Suprapubic skin (tissue), 4 donors: ENCODE measurements at places on chromosomes 11 and 22. TPM values are rescaled to one million over a fixed set of nuclear protein-coding genes. Genes with fewer than 3 reads are reported as not detected.

ZC3H12C gene
- 22.7 TPM for total RNA-seq

OR6A2 gene
- not detected for total RNA-seq

MAJIN gene
- total RNA-seq, result not detected

SAA2 gene
- total RNA-seq, result 16.2 TPM

SIAE gene
- total RNA-seq, result 8.9 TPM

OR8D4 gene
- not detected for total RNA-seq

FAT3 gene
- 0.48 TPM for total RNA-seq

RASL10A gene
- total RNA-seq, result 0.34 TPM

CDC42EP1 gene
- 80.9 TPM for total RNA-seq

PAFAH1B2 gene
- total RNA-seq, result 67.5 TPM

DGCR8 gene
- 22.4 TPM for total RNA-seq

GGTLC2 gene
- not detected for total RNA-seq

FLRT1 gene
- not detected for total RNA-seq

FAM111B gene
- 1.7 TPM for total RNA-seq

OR52E8 gene
- total RNA-seq, result not detected

TRIM3 gene
- total RNA-seq, result 29.3 TPM

SGSM1 gene
- 5.2 TPM for total RNA-seq

HPX gene
- 0.47 TPM for total RNA-seq

USH1C gene
- total RNA-seq, result not detected

SLC6A5 gene
- total RNA-seq, result not detected

MS4A10 gene
- total RNA-seq, result not detected

GPR83 gene
- 0.23 TPM for total RNA-seq

PRR33 gene
- not detected for total RNA-seq

TSPAN32 gene
- not detected for total RNA-seq

PDE3B gene
- total RNA-seq, result 2.8 TPM

OR52I1 gene
- total RNA-seq, result not detected

ABCC8 gene
- total RNA-seq, result not detected
